CD4-positive, alpha-beta T cell treated with Interleukin-17A for 4 hours (primary cell): ENCODE measurements at places on chromosomes 2 and 18.

GRCh38 chr18:57921708-57922107 lies 118.6 kb upstream of the ATP8B1 start:
- DNase-seq: no peak

GRCh38 chr18:36366994-36367839 lies 69.7 kb downstream of the FHOD3 start:
- DNase-seq: no peak

- DNase-seq: no peak
These were observed 12.8 kb downstream of the COX7A2L start for GRCh38 chr2:42348113-42348805.

DNA sequence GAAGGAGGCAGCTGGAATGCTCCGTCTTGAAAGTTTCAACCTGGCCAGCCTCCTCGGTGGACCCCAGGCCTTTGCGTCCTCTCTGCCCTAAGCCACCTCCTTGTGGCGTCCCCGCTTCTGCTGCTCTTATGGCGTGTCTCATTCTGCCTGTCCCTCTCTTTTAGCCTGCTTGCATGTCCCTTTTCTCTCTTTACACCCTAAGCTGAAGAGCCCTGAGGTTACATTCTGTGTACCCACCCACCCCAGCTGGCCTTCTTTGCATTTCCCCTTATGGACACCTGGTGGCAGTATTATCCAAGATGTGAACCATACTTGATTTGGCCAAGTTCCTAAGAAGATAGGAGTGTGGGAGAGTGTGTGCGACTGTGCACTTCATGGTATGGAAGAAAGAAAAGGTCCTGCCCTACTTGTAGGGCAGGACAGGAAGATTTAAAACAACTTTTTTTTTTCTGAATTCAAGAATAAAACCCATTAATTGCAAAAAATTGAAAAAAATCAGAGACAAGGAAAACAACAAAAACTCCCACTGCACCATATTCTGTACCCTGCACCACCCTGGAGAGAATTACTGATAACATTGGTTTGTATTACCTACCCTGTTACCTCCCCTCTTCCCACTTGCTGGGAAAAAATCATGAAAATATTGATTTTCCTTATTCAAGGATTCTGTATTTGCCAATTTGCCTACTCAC lies 77.4 kb downstream of the DYSF start:
- no peak for DNase-seq

DNA sequence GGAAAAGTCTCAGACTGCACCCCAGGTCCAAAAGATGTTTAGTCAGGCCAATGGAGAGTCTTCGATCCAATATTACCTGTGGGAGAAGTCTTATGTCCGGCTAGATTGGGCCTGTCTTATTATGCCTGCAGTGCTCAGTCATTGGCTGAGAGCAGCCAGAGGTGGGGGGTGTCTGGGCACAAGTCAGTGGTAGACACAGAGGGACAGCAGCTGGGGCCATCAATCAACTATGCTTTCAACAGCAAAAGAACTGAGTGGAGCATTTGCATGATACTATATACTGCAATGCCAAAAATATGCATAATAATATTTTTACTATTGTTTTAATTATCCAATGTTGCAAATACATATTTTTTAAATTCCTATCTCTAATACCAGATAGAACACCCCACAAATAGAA lies 298.6 kb upstream of the CDH20 start:
- DNase-seq: no peak
